ENCODE measurements at places on chromosomes 5 and 9.

DNA sequence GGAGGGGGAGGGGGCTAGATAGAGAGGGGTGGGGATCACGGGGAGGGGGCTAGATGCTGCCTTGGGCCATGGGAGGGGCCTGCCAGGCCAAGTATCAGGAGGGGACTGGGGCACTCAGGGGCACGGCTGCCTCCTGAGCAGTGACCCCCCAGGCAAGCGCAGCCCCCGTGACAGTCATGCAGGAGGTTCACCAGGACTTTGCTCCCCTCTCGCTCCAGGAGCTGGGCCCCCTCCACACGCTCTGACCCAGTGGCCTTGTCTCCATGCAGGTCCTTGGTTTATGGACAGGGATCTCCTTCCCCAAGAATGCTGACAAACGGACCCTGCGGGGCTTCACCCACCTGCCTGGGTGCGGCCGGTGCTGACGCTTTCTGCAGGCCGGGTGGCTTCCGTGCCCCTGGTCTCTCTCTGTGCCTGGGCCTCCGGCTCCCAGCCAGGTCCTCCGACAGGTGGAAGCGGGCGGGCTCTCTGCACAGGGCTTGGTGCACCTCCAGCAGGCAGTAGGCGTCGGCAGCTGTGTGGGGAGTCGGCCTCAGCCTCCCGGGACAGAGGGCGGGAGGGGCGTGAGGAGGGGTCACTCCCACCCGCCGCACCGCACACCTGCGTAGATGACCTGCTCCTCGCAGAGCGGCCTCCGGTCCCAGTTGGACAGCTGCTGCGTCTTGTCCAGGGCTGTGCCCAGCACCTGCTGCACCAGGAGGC is 46.8 kb upstream of the NRARP start:
- no peak for DNase-seq

DNA sequence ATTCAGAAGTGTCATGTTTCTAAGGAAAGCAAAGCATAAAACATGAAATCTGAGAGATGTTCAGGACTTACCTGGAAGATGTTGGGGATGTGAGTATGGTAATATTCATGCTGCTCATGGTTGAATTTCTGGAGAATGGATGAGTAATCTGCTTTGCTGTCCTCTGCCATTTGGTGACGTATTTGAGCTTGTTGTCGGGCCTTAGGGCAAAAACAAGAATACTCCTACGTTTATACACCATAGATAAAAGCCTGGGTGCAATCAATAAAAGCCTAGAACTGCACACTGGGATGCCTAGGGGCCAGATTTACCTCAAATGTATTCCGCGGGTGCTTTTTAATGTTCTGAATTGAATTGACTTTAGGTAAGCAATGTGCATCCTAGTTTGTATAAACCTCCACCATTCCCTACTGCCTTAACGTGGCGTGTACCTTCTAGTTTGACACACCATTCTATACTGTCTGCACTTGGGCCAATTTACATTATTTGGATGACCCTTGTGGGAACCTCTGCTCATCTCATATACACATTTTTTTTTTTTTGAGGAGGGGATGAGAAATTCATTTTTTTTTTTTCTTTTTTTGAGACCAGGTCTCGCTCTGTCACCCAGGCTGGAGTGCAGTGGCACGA is 94.4 kb downstream of the USP20 start:
- DNase-seq: no peak

DNA sequence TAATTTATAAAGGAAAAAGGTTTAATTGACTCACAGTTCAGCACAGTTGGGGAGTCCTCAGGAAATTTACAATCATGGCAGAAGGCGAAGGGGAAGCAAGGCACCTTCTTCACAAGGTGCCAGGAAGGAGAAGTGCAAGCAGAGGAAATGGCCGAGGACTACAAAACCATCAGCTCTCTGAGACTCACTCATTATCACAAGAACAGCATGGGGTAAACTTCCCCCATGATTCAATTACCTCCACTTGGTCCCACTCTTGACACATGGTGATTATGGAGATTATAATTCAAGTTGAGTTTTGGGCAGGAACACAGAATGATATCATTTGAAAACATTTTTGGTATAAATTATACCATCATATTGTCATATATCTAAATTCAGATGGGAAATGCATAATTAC is 934.7 kb downstream of the CDH12 start:
- no peak for DNase-seq

DNA sequence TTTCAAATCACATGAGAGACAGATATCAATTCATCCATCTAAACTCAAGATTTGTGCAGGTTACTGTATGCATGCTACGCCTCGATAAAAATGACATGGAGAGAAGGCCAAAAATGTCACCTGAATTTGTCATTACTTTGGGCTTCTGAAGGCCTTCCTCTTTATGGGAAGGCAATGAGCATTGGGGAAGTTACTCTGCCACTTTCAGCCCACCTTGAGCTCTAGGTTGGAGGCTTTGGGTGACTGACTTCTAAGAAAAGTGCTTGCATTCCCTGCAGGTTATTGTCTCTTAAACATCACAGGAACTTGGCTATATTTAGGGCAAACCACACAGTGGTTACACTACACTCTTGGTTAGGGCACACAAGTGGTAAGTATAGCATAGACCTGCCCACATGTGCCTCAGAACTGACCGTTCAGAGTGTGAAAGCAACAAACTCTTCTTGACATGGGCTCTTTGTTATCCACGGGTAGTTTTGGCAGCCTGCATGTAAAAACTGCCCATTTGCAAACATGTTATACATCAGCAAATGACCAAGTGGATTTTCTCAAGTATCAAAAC is 169.5 kb downstream of the ZNF608 start:
- no peak for DNase-seq

DNA sequence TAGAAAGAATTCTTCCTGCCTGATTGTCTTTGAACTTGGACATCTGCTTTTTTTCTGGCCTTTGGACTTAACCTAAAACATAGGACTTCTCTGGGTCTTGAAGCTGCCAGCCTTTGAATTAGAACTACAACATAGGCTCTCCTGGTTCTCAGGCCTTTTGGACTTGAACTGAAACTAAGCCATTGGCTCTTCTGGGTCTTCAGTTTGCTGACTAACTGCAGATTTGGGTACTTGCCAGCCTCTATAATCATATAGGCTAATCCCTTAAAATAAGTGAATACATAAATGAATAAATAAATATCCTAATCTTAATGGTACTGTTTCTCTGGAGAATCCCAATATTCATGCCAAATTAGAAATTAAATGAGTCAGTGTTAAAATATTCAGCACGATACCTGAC is 473.4 kb upstream of the PAPPA start:
- no peak for DNase-seq

DNA sequence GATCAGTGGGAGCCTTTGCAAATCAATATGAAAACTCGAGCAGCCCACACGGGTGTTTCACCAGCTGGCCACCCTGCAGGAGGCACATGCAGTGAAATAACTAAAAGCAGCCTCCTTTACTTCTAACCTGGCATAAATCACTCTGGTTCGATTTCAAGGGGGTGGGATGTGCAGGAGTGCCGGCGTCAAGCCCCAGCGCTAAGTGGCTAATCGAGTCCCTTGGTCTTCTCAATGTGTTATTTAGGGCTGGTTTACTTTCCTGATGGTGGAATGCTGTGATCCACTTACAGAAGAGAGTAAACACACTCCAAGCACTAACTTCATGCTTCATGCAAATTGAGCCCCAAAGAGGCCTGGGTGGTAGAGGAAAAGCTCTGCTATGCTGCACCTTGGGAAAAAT is 109.4 kb downstream of the TMEM174 start:
- no peak for DNase-seq

GRCh38 chr9:114419796-114420195 is 32.0 kb upstream of the AKNA start:
- no peak for DNase-seq

GRCh38 chr5:35138232-35138631 is 90.5 kb upstream of the AGXT2 start:
- peak; percentile 4 for DNase-seq

DNA sequence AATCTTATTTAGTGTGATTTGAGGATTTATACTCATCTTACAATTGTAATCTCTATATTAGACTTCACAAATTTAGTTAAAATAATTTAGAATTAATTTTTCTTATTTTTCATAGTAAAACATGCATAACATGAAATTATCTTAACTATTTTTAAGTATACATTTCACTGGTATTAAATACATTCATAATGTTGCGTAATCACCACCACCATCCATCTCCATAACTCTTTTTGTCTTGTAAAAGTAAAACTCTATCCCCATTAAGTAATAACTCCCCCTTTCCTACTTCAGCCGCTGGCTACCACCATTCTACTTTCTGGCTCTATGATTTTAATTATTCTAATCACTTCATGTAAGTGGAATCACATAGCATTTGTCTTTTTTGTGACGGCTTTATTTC is 193.4 kb downstream of the SH3GL2 start:
- no peak for DNase-seq

DNA sequence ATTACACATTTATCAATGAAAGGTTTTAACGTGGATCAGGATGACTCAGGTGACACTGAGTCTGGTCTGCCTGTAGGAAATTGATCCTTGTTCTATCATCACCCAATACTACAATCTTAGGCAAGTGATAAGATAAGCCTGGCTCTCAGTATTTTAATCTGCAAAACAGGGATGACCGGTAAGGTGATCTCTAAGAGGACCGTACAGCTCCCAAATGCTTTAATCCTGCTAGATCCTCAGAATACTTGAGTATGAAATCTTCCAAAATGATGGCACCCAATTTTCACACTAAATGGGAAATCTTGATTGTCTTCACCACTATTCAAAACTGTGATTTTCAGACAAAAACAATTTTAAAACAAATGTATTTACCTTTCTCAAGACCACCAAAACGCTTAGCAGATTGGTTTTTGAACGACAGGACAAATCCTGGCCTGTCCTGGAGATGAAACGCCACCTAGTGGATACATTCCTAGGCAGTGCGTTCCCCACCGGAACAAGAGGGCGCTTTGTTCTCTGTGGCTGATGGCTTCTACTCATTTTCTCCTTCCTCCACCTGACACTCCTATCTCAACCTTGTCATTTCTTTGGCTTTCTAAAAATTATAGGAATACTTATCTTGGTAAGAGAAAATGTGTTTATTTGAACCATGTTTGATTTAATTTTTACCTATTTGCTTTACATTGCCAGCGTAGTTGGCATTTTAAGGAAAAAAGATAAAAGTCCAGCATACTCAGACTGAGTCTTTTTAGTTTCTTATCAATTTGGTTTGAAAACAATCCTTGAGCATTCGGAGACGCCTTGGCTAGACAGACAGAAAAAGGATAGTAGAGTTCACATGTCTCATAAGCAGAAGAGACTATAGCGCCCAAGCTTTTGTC is 41.2 kb upstream of the VCAN start:
- peak; percentile 61 for DNase-seq

- DNase-seq: no peak
Measured at GRCh38 chr5:127025467-127025866, 4.9 kb downstream of the MARCHF3 start.

GRCh38 chr9:137899551-137900360 is 22.2 kb downstream of the CACNA1B start:
- DNase-seq: no peak

DNA sequence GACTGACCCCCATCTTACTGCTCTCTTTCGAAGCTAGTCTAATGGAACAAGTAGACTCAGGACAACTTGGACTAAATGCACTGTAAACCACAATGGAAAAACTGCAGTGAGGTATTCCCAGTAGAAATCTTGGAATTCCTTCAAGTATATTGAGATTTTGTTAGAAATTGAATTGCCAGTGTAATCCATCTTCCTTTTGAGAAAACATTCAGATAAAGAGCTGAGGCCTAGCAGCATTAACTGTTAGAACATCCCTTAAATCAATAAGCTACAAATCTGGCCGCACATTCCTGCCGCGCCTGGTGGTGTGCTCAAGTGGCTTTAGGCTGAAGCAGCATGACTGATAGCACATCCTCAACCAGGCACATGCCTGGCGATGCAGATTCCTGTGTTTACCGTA is 29.3 kb downstream of the PPIC start:
- no peak for DNase-seq

- DNase-seq: no peak
Measured at GRCh38 chr5:79201206-79201605, 34.7 kb upstream of the JMY start.

GRCh38 chr5:81553567-81554212 is 159.8 kb upstream of the ACOT12 start:
- DNase-seq: peak; percentile 58

- no peak for DNase-seq
Measured at GRCh38 chr9:38125889-38126288, 56.9 kb upstream of the SHB start.

DNA sequence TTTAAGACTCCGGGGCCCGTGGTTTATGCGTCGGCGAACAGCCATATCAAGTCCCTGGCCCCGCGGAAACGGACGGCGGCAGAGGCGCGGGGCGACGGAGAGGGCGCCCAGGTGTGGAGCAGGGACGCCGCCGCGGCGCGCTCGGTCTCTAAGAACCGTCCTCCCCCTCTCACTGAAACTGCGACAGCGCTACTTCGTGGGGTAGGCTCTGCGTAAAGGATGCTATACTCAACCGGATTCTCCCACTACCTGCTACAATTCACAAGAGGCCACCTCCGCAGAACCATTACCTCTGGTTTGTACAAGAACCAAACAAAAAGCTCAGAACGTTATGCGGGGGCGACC is 404 bp downstream of the MRNIP start:
- DNase-seq: peak; percentile 6

GRCh38 chr5:134252671-134253070 is 26.8 kb upstream of the PPP2CA start:
- DNase-seq: peak; percentile 74

GRCh38 chr5:66413931-66414330 is 182.3 kb upstream of the MAST4 start:
- DNase-seq: no peak

DNA sequence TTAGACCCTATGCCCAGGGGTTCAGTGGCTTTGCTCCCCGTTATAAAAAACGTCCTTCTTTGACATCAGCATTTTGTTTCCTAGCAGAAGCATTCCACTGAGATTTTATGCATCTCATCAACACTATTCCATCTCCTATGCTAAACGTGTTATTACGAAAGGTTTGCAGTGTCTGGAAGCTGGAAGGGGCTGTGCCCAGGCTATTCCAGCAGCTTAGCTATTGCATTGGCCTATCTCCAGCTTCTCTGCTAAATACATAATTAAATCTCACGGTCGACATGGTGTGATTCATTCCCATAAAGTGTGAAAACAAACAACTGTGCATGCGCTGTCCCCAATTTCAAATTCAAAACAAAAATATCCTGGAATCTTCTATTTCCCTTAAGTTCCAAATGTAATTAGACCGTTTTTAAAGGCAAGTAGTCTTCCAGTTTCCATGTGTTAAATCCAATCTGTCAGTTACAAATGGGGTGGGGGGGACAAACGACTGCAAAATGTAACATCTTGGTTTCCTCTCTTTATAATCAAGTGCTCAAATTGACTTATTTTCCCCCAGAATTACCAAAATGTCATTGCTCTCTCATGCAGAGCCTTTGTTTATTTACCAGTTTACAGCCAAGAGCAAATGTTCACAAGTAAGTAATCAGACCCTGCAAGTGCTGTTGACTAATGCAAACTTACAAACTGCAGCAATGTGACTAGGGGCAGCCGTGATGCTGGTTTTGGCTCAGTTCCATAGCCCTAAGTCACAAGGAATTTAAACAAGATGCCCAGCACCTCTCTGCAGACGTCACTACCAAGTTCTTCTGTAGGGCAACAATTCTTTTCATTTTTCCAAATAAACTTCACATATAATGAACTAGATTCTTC is 212.3 kb upstream of the RORB start:
- no peak for DNase-seq

GRCh38 chr5:97102010-97102470 is 40.4 kb downstream of the LIX1 start:
- DNase-seq: no peak

All from kidney capillary endothelial cell (primary cell).